ENCODE measurements at places on chromosomes 16 and 17.

DNA sequence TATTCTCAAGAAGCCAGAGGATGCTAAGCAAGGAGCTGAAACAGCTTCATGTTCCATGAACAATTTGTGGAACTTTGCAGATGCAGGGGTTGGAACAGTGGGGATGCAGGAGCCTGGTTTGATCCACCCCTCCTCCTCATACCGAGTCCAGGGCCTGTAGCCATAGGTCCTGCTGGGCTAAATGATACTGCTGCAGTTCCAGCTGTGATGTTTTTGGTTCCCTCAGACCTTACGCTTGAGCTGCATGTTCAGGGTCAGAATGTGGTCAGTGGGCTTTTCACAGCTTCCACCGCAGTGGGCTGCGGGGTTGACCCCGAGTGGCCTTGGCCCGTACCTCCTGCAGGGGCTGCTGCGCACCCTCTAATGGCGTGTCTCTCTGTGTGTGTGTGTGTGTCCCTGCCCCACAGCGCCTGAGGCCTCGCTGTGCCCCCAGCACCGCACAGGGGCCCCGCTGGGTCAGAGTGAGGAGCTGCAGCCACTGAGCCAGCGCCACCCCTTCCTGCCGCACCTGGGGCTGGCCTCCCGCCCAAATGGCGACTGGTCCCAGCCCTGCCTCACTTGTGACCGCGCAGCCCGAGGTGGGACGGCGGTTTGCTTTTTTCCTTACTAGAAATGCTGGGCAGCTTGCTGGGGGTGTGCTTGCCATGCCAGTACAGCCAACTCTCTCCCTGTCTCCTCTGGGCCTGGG, 48.2 kb downstream of the EPN2 start:
- H3K36me3 ChIP-seq: peaks cover 4% of the 10 kb centered on the region
- DNase-seq: no peak
- no peak overlapping the region for H3K27ac ChIP-seq
- no peak overlapping the region for H3K4me3 ChIP-seq
- H3K4me1 ChIP-seq: peaks cover 5% of the 10 kb centered on the region
- no peaks in the 10 kb centered on the region for H3K27me3 ChIP-seq

DNA sequence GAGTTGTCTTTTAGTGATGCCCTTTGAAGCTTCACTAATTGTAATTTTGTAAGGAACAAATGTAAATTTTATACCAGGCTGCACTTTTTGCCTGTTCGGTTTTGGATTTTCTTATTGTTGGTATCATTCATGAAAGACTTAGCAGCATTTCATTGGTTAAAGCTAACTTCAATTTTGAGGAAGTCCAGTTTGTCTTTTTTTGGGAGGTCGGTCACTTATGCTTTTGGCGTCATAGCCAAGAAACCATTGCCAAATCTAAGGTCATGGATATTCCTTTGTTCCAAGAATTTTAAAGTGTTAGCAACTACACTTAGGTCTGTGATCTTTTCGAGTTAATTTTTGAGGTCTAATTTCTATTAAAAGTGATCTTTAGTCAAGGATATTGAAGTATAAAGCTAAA, 77.1 kb downstream of the PRKCA start:
- no peak overlapping the region for H3K27ac ChIP-seq
- H3K36me3 ChIP-seq: no peaks in the 10 kb centered on the region
- H3K27me3 ChIP-seq: no peaks in the 10 kb centered on the region

- no peak overlapping the region for H3K27ac ChIP-seq
- H3K27me3 ChIP-seq: no peaks in the 10 kb centered on the region
- H3K4me1 ChIP-seq: no peaks in the 10 kb centered on the region
- H3K4me3 ChIP-seq: no peak overlapping the region
Observed at GRCh38 chr17:49316258-49316570, 45.8 kb downstream of the ZNF652 start.

GRCh38 chr17:37116671-37117185, 168.0 kb downstream of the AATF start:
- H3K27me3 ChIP-seq: no peaks in the 10 kb centered on the region
- no peak overlapping the region for H3K27ac ChIP-seq
- H3K4me3 ChIP-seq: no peak overlapping the region
- peaks cover 6% of the 10 kb centered on the region for H3K4me1 ChIP-seq

DNA sequence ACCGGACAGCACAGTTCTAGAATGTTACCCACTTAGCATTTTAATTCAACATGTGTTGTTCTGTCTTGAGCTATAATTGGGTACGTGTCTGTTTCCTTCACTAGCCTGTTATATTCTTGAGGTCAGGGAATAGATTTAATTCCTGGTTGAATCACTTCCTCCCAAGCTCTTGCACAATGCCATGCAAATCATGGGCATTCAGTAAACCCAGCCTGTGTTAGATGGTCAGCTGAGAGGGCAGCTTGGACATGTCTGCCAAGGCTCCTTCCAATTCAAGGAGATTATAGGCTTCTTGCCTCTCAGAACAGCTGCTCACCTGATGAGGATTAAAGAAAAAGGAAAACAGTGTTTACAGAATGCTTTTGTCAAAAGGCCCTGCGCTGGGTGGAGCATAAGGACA, 12.6 kb downstream of the C1QTNF1 start:
- H3K4me3 ChIP-seq: no peak overlapping the region
- H3K36me3 ChIP-seq: no peaks in the 10 kb centered on the region
- no peak for DNase-seq
- no peaks in the 10 kb centered on the region for H3K27me3 ChIP-seq
- H3K4me1 ChIP-seq: no peaks in the 10 kb centered on the region
- no peak overlapping the region for H3K27ac ChIP-seq

GRCh38 chr16:77794586-77794985, 6.2 kb downstream of the VAT1L start:
- H3K4me1 ChIP-seq: peaks cover 2% of the 10 kb centered on the region
- peaks cover 1% of the 10 kb centered on the region for H3K27me3 ChIP-seq
- H3K4me3 ChIP-seq: no peak overlapping the region
- H3K36me3 ChIP-seq: no peaks in the 10 kb centered on the region
- no peak overlapping the region for H3K27ac ChIP-seq

DNA sequence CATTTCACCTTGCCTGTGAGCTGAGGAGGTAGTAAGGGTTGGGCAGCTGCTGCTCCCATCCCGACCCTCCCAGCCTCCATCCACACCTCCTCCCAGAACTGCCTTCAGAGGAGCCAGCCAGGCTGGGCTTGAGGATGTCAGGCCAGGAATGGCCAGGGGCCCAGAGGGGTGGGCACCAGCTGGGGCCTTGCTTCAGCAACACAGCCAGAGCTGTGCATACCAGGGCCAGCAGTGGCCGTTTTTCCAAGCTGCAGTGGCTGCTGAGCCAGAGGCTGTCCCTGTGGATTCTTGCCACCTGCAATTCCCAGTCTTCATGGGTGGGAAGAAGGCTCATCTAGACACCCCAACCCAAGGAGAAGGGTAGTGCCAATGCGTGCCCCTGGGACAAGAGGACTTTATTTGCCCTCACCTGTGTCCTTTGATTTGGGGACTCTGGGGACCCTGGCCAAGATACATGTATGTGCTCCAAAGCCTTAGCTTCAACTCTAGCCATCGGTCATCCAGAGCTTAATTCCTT, 153.4 kb upstream of the SDK2 start:
- no peak for DNase-seq
- H3K27me3 ChIP-seq: no peaks in the 10 kb centered on the region
- no peaks in the 10 kb centered on the region for H3K4me1 ChIP-seq
- H3K27ac ChIP-seq: no peak overlapping the region

DNA sequence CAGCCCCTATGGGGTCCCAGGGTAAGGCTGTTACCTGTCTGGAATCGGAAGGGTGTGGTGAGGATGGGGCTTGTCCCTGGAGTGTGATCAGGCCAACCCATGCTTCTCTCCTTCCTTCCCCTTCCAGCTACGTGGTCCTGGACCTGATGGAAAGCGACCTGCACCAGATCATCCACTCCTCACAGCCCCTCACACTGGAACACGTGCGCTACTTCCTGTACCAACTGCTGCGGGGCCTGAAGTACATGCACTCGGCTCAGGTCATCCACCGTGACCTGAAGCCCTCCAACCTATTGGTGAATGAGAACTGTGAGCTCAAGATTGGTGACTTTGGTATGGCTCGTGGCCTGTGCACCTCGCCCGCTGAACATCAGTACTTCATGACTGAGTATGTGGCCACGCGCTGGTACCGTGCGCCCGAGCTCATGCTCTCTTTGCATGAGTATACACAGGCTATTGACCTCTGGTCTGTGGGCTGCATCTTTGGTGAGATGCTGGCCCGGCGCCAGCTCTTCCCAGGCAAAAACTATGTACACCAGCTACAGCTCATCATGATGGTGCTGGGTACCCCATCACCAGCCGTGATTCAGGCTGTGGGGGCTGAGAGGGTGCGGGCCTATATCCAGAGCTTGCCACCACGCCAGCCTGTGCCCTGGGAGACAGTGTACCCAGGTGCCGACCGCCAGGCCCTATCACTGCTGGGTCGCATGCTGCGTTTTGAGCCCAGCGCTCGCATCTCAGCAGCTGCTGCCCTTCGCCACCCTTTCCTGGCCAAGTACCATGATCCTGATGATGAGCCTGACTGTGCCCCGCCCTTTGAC, 2.4 kb downstream of the MAPK7 start:
- H3K27me3 ChIP-seq: no peaks in the 10 kb centered on the region
- H3K27ac ChIP-seq: no peak overlapping the region
- DNase-seq: no peak

- no peaks in the 10 kb centered on the region for H3K36me3 ChIP-seq
- H3K27ac ChIP-seq: no peak overlapping the region
- no peaks in the 10 kb centered on the region for H3K27me3 ChIP-seq
- H3K4me1 ChIP-seq: no peaks in the 10 kb centered on the region
- H3K4me3 ChIP-seq: no peak overlapping the region
- no peak for DNase-seq
Observed at GRCh38 chr16:52450916-52451315, 96.0 kb downstream of the TOX3 start.

DNA sequence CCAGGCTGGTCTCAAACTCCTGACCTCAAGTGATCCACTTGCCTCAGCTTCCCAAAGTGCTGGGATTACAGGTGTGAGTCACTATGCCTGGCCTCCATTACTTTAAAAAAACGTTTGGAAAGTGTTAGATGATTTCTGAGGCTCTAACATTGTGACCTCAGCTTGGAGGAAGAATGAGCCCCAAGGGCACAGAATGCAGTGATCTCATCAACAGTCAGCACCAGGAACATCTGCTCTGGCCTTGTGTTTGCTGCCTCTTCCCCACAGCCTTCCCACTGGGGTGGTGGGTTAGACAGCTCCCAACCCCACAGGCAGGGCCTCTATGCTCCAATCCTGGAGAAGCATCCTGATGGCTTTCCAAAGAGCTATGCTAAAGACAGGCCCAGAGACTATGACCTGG, 37.7 kb upstream of the SREBF1 start:
- H3K27me3 ChIP-seq: no peaks in the 10 kb centered on the region
- no peak overlapping the region for H3K27ac ChIP-seq
- H3K36me3 ChIP-seq: no peaks in the 10 kb centered on the region
- H3K4me3 ChIP-seq: no peak overlapping the region

GRCh38 chr17:76405607-76405966, 21.2 kb downstream of the SPHK1 start:
- no peaks in the 10 kb centered on the region for H3K27me3 ChIP-seq
- no peak for DNase-seq
- H3K27ac ChIP-seq: no peak overlapping the region
- no peak overlapping the region for H3K4me3 ChIP-seq
- H3K4me1 ChIP-seq: no peaks in the 10 kb centered on the region

- H3K4me1 ChIP-seq: peaks cover 3% of the 10 kb centered on the region
- no peaks in the 10 kb centered on the region for H3K36me3 ChIP-seq
- peak; percentile 76 for DNase-seq
- no peak overlapping the region for H3K27ac ChIP-seq
- no peaks in the 10 kb centered on the region for H3K27me3 ChIP-seq
- H3K4me3 ChIP-seq: no peak overlapping the region
Observed at GRCh38 chr17:63151941-63152523, 186.0 kb downstream of the TANC2 start.

GRCh38 chr16:13305019-13305755, 403.8 kb downstream of the SHISA9 start:
- no peak overlapping the region for H3K4me3 ChIP-seq
- peak; percentile 23 for DNase-seq
- H3K4me1 ChIP-seq: peaks cover 4% of the 10 kb centered on the region

DNA sequence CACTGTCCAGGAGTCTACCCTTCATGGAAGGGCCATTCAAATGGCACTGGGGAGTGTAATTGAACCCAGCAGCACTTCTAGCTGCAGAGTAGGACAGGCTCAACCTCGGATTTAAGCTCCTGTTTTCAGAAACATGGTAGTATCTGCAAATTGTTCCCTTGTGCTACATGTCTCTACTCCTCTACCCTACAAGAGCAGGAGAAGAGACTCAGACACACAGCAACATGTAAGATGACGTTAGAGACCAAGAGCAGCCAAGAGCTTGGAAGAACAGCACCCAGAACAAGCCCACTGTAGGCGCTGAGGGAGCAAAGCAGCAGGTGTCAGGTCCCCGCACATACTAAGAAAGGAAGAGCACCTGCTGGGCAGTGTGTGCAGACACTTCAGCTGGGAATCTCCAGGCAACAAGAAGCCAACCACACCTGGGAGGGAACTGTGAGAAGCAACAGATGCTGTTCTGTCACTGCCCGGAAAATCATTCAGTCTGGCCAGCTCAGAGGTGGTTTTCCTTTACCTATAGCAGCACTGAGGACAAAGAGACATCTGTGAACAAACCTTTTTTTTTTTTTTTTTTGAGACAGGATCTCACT, 35.6 kb upstream of the MNT start:
- DNase-seq: no peak
- H3K4me3 ChIP-seq: no peak overlapping the region
- H3K27me3 ChIP-seq: no peaks in the 10 kb centered on the region
- no peak overlapping the region for H3K27ac ChIP-seq

- H3K4me3 ChIP-seq: no peak overlapping the region
- DNase-seq: no peak
- H3K36me3 ChIP-seq: peaks cover 1% of the 10 kb centered on the region
- H3K27me3 ChIP-seq: no peaks in the 10 kb centered on the region
- no peak overlapping the region for H3K27ac ChIP-seq
Observed at GRCh38 chr16:69699915-69700314, 26.4 kb downstream of the NQO1 start.

- H3K36me3 ChIP-seq: no peaks in the 10 kb centered on the region
- H3K4me3 ChIP-seq: no peak overlapping the region
- peak; percentile 82 for DNase-seq
- no peaks in the 10 kb centered on the region for H3K27me3 ChIP-seq
Observed at GRCh38 chr16:80924372-80924978, 82.2 kb downstream of the CMC2 start.

DNA sequence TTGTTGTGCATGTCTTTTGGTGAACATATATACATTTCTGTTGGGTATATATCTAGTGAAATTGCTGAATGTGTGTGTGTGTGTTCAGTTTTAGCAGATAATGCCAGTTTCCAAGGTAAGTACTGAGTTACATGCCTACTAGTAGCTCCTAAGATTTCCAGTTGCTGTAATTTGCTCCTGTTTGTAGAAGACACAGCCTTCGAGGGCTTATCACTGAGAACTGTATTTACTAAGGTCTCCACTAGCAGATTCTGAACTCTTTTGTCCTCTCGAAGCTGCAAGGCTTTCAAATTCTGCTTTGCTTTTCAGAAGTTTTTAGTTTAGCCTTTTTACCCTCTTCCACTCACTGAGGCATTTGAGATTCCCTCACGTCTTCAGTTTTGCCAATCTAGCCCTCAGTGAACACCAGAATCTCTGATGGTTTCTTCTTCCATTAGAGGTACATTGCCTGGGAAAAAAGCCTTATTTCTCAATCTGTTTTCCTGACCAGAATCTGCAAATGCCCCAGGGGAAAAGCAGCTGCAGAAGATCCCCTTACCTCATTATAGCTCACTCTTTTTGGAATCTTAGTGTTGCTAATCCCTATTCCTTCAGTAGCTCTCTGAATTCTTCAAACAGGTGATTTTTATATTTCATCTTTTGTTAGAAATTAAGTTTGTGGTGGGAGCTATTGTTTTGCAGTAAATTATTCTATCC, 52.9 kb downstream of the NF1 start:
- DNase-seq: peak; percentile 35
- H3K4me1 ChIP-seq: peaks cover 4% of the 10 kb centered on the region
- H3K27ac ChIP-seq: peak overlapping the region; percentile 33
- H3K4me3 ChIP-seq: no peak overlapping the region

GRCh38 chr17:3843935-3844516, 2.0 kb downstream of the NCBP3 start:
- H3K4me3 ChIP-seq: no peak overlapping the region
- H3K36me3 ChIP-seq: peaks cover 6% of the 10 kb centered on the region
- no peak overlapping the region for H3K27ac ChIP-seq
